Left colon (tissue), 2 donors: ENCODE measurements at places on chromosomes 3 and 15. TPM values are rescaled to one million over a fixed set of nuclear protein-coding genes. Genes with fewer than 3 reads are reported as not detected.

Gene SSR3
- 123 TPM for total RNA-seq

Gene SYNPR
- 0.15 TPM for total RNA-seq

Gene STRC
- total RNA-seq: 1.4 TPM

DNA sequence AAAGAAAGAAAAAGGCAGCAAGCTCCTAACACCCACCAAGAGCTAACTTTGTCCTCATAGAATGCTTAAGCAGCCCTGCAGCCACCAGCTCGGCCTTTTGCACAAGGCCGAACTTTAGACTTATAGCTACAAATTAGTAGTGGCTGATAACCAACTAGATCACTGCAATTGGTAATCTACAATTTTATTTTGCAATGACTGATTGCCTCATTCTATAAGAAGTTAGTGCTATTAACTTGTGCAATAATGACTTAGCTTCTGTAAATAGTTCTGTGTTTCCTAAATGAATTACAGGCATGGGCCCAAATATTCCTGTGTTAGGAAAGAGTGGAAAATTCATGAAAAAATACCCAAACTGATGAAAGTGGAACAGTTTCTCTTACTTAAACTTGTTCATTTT is 284.8 kb upstream of the CFAP20DC start:
- DNase-seq: no peak

DNA sequence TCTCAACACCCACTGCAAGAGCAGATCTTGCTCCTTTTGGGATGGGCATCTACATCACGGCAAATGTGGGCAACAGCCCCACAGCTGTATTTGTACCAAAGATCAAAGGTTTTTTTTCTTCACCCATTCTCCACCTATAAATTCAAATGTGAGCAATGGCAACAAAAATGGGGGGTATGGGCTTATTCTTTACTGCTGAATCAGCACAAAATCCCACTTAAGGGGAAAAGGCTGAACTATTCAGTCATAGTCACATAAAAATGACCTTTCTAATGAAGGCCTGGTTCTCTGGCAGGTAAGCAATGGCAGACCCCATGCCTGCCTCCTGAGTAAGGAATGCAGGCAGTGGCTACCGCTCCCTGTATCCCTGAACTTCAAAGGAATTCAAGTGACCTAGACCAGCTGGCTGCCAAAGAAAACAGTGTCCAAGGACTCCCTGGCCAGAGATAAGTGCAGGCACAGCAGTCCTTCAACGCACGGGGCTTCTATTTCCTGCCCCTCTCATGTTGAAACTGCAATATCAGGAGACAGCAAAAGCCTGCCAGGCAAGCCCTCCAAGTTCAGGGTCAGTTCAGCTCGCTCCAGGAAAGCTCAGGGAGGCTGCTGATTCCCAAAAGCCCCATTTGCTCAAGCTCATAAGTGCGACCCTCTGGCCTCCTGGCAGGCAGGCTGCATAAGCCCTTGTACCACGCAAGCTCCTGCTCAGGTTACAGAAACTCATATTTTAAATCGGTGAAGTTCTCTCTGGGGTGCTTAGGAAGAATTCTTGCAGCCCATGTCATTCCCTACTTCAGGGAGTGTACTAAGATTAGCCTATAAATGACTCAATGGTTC is 134.1 kb downstream of the PDZRN3 start:
- DNase-seq: no peak

- DNase-seq: no peak
Measured at GRCh38 chr3:65829228-65829627, 209.5 kb downstream of the MAGI1 start.

DNA sequence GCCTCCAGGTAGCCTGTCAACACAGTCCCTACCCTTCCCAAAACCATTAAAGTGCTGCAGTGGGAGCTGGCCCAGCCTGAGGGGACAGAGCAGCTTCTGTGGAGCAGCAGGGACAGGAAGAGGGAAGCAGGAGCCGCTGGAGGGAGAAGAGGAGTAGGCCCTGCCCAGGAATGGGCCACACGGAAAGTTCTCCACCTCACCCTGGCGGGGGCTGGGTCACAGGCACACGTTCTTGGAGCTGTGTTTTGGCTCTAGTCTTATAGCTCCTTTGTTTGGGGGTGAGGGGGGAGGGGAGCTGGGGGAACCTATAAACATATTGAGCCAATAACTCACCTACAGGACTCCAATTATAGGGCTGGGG is 508.6 kb downstream of the SHQ1 start:
- no peak for DNase-seq

DNA sequence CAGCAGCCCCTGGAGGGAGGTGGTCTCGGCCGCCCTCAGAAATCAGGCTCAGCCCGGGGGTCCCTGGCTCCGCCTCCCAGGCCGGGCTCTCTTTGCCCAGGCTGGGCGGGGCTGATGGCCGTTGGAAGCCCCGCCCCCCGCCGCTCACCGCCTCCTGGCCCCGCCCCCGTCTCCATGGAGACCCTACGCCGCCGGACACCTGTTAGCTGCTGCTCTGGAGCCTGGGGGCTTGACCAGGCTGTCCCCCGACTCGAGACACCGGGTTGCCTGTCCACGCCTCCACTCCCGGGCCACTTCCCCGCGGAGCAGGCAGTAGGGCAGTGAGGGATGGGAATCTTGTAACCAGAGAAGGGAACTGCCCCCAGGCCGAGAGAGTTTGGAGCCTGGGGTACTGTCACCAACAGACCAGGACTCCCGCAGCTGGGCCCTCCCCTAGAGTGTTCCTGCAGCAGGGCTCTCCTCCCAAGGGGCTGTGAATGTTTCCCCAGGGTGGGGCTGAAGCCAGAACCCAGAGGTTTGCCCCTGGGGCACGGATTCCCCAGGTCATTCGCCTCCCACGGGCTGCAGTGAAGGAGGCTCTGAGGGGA is 27.8 kb upstream of the RPL32 start:
- peak; percentile 42 for DNase-seq

GRCh38 chr3:58996730-58997129 is 53.1 kb downstream of the CFAP20DC start:
- DNase-seq: no peak

DNA sequence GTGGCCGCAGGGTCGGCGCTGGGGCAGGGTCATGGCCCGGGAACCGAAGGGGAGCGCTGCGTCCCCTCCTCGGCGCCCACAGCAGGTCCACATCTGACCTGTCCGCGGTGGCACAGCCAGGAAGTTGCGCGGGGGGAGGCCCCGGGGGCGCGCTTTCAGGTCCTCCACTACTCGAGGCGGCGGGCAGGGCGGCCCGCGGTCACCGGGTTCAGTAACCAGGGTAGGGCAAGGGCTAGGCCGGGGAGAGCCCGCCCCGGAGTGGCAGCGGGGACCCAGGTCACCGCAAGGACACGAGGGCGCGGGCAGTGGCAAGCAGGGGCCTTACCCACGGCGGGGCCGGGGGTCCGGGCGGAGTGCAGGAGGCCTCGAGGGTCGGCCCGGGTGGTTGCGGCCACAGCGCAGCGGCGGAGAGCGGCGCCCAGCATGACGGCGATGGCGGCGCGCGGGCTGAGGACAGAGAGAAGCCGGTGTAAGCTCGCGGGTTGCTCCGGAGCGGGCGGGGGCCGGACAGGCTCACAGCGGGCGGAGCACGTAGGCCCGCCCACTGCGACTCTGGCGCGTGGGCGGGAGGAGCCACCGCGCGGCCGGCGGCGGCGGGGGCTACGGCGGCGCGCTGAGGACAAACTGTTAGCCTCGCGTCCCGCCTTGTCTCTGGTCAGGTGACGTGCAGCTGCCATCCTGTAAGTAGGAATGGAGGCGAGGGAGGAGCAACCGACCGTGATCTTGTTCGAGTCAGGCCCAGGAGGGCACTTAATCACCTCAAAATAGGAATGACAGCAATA is at the start of gene COX5A:
COX5A (minus strand) TSS at position 484 of the 782 bp plus-strand sequence; CDS start at position 425, 59 bp downstream.
- peak; percentile 95 for DNase-seq

- no peak for DNase-seq
Measured at GRCh38 chr15:40808861-40809450, 1.7 kb upstream of the DNAJC17 start.

- no peak for DNase-seq
Measured at GRCh38 chr15:26561896-26562295, 211.0 kb downstream of the GABRB3 start.

DNA sequence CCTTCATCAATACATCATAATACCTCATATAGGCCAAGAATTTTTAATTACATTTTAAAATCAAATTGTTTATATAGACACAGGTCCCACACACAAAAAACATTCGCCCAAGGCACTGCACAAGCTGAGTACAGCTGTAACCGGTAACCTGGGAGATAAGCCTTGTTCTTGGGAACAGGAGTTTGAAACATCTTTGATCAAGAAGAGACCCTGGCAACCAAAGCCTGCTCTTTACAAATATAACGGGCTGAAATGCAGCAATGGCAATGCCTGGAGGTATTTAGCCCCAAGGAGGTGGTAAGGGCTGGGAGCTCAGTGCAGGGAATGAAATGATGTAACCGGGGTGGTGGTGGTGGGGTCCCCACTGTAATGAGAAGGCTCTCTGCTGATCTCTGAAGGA is 7.2 kb upstream of the CORO2B start:
- no peak for DNase-seq

- peak; percentile 78 for DNase-seq
Measured at GRCh38 chr3:111715911-111716523, 120.9 kb upstream of the ZBED2 start.

DNA sequence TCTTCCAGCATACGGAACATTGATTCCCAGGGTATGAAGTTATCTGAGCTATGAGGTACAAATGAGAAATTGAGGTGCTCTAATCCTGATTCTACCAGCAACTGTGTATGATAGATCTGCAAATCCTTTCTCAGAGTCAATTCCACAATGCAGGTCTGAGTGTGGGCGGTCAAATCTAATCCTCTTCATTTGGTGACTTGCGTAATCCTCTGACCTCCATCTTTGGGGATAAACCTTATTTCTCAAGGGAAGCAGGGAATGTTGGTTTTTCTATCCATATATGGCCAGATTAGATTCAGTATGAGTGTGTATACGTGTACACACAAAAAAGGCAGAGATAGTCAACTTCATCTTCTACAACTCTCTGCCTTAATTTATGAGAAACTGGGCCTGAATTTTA is 348.4 kb upstream of the IL12A start:
- DNase-seq: no peak
